H7 (cell line): ENCODE measurements at places on chromosomes 11 and 22. TPM values are rescaled to one million over a fixed set of nuclear protein-coding genes. Genes with fewer than 3 reads are reported as not detected.

DNA sequence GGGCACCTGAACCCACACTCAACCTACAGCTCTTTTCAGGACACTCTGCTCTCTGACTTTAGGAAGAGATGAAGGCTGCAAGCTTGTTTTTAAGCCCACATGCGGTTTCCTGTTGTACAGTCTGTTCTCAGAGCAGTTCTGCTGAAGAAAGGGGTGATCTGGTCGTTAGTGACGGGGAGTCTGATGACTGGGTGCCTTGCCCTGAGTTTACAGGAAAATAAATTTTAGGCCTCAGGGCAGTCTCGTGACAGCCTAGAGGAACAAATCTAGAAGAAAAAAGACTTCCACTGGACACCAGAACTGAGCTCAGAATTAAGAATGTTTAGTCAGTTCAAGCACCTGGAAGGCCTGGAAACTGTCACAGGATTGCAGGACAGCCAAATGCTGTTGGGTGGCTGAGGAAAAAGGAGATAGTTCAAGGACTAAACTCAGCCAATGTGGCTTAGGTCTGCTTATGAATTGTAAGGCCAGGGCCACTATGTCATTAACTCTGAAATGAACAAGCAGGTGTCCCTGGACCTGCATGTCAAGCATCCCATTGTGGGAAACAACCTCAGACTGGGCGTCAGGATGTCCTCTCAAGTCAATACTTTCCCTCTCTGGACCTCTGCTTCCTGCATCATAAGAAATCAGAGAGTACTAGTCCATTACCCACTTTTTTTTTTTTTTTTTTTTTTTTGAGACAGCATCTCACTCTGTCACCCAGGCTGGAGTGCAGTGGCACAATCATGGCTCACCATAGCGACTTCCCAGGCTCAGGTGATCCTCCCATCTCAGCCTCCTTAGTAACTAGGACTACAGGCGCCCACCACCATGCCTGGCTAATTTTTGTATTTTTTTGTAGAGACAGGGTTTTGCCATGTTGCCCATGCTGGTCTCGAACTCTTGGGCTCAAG lies 5.7 kb downstream of the PIK3IP1 start:
- no peak for DNase-seq

DNA sequence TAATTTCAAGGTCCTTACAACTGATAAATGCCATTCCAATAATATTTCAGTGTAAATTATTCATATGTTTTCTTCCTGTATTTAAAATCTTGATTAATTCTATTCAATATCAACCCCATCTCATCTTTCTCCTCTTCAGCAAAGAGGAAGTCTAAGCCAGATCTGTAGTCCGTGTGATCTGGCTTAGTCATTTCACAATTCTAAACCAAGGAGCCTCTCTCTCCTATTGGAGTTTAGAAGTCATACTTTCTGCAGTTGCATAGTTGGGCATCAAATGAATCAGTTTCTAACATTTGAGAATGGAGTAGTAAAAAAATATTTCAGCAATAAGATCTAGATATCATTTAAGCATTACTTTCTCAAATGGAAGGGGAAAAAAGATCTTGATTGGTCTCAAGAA lies 354.9 kb downstream of the JRKL start:
- no peak for DNase-seq

GRCh38 chr11:77590194-77590782 lies 535 bp downstream of the AQP11 start:
- DNase-seq, result peak; percentile 65

DNA sequence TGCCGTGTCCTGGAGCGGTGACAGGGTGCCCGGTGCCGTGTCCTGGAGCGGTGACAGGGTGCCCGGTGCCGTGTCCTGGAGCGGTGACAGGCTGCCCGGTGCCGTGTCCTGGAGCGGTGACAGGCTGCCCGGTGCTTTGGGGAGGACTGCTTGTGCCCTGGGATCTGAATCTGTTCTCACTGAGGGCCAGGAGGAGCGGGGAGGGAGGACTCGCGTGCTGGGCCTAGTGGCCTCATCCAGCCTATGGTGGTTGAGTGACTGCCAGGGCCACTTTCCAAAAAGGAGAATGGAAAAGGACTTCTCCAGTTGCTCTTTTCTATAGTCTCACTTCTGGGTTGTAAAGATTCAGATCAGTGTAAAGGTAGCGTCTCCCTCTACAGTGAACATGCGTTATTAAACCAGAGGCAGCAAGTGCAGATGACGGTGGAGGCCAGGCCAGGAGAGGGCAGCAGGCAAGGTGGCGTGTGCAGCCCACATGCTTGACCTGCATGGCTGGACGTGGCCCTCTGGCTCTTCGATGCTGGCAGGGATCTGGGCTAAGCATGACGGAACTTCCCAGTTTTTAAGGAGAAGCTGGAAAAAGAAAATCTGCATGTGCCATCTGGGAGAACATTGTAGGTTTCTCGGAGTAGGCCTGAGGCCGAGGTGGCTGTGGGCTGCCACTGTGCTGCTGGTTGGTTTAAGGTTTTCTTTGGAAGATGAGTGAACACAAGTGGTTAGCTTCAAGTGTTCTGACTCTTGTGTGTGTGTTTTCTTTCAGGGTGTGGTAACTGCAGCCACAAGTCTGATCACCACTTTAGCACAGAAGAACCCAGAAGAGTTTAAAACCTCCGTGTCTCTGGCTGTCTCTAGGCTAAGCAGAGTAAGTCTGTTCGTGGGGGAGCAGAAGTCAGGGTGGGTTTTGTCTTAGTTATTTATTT lies 55.0 kb downstream of the AP2A2 start:
- DNase-seq, result no peak

DNA sequence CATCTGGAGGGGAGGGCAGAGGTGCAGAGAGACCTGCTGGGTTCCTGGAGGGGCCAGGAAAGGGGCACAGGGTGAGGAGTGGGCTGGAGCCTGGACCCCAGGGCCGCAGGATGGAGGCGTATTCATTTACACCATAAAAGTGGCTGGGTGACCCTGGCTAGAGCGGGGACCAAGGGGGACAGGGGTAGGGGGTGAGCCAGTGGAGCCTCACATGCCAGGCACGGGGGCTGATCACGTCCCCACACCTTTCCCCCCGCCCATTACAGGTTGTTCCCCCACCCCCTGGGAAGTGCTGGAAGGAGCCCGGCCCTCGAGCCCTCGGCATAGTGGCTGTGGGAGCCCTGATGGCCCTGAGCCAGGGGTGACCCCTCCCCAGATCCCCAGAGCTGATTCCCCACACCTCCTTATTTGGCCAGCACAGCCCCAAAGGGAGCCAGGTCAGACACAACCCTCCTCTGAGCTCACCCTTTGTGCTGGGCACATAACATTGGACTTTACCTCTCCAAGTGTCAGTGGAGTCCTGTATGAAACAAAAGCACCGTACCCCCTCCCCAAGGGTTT lies 781 bp downstream of the TCIRG1 start:
- peak; percentile 84 for DNase-seq

GRCh38 chr11:64642871-64643255 lies 51.8 kb downstream of the SLC22A12 start:
- peak; percentile 76 for DNase-seq

- DNase-seq, result no peak
These were observed 2.5 kb downstream of the ST13 start for GRCh38 chr22:40853961-40854360.

DNA sequence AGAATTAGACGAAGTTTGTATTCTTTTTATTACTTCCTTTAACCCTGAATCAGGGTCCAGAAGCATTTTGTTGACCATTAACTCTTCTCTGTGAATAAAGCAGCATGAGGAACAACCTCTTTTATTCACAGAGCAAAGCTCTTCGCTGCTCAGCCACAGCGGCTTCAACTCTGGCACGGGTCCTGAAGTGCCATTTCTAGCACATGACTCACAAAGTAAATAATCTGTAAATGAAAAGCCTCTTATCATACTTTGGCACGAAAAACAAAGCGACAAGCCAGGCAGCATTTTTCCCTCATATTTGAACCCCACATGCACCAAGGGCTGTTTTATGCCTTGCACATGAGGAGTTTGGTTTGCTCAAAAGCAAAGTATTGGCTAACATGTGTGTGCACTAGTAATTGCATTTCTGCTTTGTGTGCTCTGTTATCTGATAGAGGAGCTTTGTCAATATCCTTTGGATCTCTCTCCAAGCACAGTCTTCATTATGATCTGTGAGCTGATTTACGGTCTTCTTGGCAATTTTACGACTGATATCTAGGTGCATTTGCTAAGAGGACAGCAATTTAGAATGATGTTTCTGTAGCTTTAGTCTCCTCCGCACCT lies 33.0 kb upstream of the APOBEC3A start:
- DNase-seq, result no peak

- DNase-seq, result peak; percentile 80
These were observed 603 bp upstream of the ZFTA start for GRCh38 chr11:63769042-63769713.

- DNase-seq, result no peak
These were observed 19.6 kb downstream of the NF2 start for GRCh38 chr22:29623059-29623458.

The TNNI2 gene
- total RNA-seq, result not detected in 2 replicates

DNA sequence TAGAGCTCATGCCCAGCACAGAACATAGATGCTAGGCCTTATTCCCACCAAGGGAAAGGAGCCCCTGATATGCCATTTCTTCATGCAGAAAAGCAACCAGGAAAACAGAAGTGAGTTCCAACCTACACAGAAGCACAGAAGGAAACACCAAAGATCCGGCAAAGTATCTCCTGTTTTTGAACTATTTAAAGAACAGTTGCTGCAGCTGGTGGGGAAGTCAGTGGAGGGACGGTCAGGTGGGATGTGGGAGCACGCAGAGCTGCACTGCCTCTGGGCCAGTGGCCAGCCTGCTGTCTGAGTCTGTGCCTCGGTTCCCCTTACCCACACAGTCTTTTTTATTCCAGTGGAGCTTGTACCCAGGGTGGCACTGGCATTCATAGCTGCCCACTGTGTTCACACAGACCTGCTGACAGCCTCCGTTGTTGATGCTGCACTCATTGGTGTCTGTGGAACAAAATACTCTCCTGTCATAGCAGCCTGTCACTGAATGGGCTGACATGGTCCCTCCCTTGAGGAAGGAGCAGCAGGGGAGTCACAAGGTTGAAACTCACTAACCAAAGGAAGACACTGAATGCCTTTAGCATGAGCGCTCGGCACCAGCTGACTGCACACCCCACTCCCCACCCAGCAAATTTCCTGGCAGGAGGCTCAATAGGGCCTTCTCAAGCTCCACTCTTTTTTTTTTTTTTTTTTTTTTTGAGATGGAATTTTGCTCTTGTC lies 37.9 kb downstream of the SCUBE2 start:
- DNase-seq, result no peak

DNA sequence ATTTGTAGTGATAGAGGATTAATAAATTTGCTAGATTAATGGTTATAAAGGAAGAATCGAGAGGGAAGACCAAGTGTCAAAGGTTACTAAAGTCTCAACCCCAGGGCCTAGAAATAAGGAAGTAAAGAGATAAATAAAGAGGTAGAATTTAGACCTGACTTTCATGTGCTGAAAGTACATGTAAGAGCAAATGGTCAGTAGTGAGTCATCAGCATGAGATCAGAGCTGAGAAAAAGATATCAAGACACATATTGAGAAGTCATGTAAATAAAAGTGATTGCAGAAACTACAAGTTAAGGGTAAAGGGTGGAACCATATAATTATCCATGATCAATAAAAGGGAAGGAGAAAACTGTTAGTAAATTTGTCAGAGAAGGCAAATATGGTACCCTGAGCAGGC lies 1.4 kb upstream of the OR8B8 start:
- no peak for DNase-seq

The DEUP1 gene
- total RNA-seq, result not detected in 2 replicates

The CHEK2 gene
- total RNA-seq, result 87.5 and 128 TPM in 2 replicates

- DNase-seq, result no peak
These were observed 2.1 kb downstream of the TNNI2 start for GRCh38 chr11:1840780-1841480.

The VWCE gene
- total RNA-seq, result 0.85 and 1.1 TPM in 2 replicates

GRCh38 chr11:8056810-8057463 lies 24.1 kb upstream of the TUB start:
- no peak for DNase-seq

DNA sequence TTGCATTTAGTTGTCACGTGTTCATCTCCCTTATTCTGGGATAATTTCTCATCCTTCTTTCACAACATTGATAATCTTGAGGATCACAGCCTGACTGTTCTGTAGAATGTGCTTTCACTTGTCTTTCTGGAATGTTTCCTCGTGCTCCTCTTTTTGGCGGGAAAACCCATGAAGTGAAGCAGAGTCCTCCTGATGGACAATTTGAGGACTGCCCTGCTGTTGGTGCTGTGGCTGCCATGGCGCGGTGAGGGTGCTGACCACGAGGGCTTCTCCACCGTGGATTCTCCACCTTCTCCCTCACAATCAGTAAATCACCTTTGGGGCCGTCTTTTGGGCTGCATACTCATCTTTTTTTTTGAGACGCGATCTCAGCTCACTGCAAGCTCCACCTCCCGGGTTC lies 946.9 kb downstream of the BRD1 start:
- DNase-seq, result no peak

The HPX gene
- total RNA-seq, result 3.2 TPM in 1 of 2 replicates, not detected in the other

DNA sequence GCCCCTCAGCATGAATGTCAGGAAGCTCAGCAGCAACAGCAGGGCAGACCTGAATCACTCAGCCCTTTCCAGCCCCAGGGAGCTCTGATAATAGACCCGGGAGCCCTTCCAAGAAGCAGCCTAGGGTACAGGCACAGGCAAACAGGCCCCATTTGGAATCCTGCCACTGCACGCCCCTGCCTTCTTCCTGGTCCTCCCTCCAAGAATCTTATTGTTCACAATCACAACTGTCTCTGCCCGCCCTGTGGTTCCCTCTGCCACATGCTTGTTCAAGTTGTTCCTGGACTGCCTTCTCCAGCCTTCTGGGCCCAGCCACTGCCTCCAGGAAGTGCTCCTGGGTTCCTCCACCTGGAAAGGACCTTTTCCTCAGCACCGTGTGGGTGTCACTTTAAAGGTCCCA lies 54.6 kb downstream of the LRRC32 start:
- no peak for DNase-seq
